ENCODE measurements at places on chromosomes 11 and 22.

DNA sequence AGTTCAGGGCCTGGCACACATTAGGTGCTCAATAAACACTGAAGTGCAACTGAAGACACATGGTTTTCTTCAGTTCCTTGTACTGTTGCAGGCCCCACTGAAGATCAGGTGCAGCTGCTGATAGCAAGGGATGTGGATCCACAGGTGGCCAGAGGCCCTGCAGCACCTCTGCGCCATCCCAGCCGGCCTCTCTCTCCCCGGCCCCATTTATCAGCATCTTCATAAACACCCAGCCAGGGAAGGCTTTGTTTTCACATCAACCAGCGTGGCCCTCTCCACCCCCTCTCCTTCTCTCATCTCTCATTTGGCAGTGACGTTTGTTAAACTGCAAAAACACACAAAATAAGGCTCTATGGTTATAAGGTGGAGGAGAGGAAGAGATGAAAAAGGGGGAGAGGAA, 528.8 kb downstream of the BUD13 start:
- no peak for DNase-seq

DNA sequence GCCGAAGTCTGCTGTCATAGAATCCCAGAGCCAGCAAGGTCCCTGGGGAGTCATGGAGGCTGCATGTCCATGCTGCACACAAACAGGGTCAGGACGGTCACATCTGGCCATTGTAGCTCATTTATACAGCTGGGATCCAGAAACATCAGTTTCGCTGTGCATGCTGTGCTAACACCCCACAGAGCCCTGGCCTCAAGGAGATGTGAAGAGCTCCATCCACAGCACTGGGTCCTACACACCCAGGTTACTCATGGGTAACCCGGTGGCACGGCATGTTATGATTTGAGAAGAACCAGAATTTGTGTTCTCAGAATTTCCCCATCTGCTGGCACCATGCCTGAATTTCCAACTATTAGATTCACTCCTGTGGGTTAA, 146.3 kb upstream of the ARHGAP20 start:
- DNase-seq = no peak

DNA sequence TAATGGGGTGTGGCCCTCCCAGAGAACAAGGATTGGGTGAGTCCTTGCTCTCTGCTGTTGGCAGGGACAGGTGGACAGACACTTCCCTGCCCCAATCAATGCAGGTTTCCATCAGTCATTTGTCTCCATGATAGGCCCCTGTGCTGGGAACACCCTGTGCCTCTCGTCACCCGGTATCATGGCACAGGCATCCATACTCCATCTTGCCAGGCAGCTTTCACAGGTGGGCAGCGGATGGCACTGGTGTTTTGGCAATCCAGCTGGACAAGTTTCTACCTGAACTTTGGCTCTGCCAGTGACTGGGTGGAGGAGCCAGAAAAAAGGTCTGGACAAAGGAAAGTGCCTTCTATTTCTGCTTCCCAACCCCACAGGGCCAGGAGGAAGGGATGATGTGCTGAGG, 47.5 kb downstream of the TRIM29 start:
- no peak for DNase-seq

DNA sequence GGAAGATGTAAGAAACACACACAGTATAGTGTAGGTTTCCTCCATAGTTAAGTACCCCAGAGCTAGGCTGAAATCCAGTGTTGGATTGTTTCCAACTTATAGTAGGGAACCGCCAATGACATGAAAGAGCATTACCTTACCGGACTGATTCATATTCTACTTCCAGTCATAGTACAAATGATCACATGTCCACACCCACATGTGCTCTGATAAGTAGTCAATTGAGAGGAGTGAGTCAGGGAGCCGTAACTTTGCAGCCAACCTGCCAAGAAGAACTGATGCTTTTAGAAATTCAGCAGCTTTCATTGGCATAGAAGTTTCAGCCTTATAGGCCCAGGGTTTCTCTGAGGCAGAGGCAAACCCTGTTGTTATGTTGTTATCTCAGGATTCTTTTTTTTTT, 240.6 kb downstream of the ETS1 start:
- DNase-seq = no peak

GRCh38 chr22:49783926-49784629, 43.6 kb downstream of the BRD1 start:
- no peak for DNase-seq

- DNase-seq = no peak
These were observed 2042.8 kb upstream of the RAG2 start for GRCh38 chr11:38640854-38641253.

DNA sequence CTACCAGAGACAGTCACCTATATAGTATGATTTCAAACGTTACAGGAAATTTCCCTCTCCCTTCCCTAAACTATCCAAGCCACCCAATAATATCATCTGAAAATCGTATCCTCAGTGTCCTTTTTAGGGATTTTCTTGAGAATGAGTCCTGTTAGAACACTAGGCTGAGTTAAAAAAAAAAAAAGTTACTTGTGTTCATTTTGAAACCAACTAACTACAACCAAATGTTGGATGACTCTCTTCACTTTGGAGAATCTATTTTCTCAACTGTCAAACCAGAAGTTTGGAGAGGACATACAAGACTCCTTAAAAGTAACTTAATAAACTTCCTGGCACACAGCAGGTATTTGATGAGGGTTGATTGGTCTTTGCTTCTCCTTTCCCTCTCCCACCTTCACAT, 183.2 kb upstream of the SESN3 start:
- no peak for DNase-seq

DNA sequence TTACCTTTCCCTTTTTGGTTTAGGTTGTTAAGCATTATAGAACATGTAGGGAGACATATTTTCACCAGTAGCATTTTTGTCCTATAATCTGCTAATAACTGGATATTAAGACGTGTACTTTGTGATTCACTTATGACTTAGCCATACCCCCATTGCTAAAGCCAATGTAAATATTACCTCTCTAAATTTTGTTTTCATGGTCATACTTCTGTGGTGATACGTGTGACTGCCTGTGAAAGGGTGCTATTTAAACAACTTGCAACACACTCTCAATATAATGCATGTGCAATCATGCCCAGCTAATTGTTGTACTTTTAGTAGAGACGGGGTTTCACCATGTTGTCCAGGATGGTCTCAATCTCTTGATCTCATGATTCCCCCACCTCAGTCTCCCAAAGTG, 36.2 kb upstream of the PAK1 start:
- DNase-seq = no peak

DNA sequence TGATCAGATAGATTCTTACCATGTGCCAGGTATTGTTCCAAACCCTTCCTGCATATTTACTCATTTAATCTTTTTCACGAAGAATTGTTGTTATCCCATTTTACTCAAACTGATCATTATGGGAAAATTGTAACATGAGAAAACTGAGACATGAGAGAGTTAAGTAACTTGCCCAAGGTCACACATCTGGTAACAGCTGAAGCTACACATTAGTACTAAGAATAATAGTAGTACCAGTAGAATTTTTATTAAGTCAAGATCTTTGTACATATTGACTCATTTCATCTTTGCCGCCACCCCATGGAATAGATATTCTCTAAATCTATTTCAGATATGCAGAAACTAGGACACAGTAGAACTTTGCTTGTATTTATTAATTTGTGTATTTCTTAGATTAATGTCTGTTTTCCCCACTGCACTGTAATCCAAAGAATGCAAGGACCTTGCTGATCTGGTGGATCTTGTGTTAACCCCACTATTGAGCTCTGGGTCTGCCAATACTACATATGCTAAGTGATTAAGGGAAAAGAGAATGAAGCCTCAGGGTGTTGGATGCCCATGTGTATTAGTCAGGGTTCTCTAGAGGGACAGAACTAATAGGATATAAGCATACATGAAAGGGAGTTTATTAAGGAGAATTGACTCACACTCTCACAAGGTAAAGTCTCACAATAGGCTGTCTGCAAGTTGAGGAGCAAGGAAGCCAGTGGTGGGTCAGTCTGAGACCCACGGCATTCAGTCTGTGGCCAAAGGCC, 72.8 kb downstream of the PARVA start:
- DNase-seq = no peak

DNA sequence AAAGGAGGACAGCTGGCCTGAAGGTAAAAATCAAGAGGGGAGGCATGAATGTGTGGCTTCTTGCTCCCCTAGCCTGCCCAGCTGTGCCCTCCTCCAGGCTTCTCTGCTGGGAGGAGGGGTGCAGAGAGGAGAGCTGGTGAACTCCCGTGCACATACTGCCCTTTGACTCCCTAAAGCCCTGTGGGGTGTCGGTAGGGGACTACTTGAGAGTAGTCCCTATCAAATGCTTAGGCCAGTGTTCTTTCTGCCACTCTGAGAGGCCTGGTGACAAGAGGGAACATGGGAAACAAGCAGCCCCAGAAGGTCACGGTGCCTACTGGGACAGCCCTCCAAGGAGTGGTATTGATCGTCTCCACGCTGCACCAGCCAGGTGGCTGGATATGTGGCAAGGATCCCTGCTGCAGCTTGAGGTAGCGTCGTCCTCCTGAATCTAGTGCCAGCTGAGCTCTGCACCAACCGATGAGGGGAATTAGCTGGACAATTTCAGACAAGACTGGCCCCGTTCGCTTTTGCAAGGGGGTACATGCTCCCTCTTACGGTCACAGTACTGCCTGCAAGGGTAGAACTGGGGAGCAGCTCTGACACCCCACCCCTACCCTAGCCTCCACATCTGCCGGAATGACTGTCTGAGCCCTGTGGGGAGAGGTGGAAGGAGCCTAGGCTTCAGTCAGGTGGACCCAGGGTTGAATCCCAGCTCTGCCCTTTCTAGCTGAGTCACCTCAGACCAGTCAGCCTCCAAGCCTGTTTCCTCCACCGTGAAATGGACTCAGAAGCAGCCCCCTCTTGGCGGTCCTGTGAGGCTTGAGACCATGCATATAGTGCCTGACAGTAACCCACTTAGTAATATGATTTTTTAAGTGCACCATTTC, 17.1 kb upstream of the C11orf96 start:
- no peak for DNase-seq

DNA sequence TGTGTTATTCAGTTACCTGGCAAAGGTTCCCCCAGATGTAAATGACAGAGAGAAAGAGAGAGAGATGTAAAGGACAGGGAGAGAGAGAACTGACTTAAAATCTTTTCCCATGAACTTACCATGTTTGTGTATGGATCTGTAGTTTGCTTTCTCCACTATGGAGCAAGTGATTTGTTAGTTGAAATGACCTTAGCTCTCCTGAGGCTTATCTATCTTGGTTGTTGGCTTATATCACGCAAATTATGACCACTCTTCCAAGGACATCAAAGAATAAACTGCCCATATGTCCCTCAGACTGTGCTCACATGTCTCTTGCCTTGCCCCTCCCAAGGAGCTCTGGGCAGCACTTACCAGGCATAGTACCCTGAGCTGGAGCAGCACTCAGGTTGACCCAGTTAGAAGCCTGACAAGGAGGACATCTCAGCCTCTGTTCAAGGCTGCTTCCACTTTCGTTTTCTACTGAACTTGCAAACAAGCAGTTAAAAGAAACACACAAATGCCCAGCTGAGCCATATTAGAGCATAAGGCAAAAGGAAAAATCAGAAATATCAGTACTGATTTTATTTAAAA, 95.3 kb upstream of the RCN1 start:
- DNase-seq = no peak

DNA sequence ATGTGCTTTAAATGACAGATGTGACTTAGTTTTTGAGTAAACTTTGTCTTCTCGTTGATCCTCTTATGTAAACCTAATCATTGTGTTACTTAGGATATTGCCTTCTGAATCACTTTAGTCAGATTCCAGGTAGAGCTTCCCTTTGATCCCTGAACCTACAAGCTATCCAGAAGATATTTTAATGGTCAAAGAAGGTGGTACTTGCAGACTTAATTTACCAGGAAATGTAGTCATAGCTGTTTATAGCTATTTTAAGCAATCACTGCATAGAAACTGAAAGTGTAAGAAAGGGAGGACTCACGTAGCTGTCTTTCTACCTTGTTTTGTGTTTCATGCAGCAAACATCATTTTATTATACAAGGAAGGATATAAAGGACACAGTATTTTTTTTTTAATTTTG, 189.5 kb downstream of the DDX10 start:
- no peak for DNase-seq

GRCh38 chr11:2582946-2583604, 116.7 kb downstream of the KCNQ1OT1 start:
- DNase-seq = peak; percentile 76

DNA sequence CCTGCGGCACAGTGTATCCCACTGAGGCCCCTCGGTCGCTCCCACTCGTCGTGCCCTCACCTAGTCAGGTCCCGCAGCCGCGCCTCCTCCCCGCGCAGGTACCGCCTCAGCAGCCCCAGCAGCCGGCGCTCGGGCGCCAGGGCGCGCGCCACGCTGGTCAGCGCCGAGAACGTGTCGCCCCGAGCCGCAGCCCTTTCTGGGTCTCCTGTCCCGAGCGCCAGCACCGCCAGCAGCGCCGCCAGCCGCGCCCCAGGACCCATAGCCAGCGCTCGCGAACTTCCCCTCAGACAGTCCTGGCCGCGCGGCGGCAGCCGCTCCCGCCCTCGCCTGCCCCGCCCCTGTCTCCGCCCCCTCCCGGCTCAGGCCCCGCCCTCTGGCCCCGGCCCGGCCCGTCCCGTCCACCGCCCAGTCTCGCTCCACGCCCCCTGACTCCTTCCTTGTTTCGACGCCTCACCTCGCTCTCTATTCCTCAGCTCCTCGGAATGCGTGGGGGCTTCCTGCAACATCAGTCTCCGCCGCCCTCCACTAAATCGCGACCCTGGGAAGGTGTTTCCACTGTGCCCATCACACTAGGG, at the start of gene P4HA3:
Gene P4HA3, minus strand, starts transcription at position 289 of the 575 bp plus-strand sequence. Its CDS starts 29 bp downstream, at position 260.
- no peak for DNase-seq

DNA sequence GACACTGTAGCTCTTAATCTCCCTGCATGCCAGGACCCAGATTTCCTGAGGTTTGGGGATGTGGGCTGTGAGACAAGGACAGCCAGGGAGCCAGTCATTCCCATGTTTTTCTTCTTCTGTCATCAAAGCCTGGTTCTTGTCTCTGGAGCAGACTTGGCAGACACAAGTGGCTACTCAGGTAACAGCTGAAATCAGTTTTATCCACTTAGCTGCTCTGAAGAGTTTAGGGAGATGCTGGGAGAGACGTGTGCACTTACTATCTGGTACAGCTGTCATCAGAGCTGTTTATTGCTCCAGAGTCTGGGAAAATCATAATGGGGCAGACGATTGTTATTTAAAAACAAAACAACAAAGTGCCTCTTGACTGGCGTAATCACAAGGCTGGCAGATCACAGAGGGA, 56.6 kb downstream of the CSNK2A3 start:
- no peak for DNase-seq

- no peak for DNase-seq
These were observed 23.8 kb downstream of the DIXDC1 start for GRCh38 chr11:111960916-111961315.

GRCh38 chr22:35465109-35465701, 65.3 kb downstream of the MCM5 start:
- DNase-seq = no peak

- DNase-seq = no peak
These were observed 46.5 kb upstream of the SOX6 start for GRCh38 chr11:16402654-16403447.

- no peak for DNase-seq
These were observed 42.0 kb downstream of the SGSM3 start for GRCh38 chr22:40412441-40412840.

GRCh38 chr11:119904531-119905035, 175.6 kb upstream of the NECTIN1 start:
- no peak for DNase-seq

GRCh38 chr11:118124929-118125535, 27.6 kb downstream of the SCN4B start:
- DNase-seq = no peak
